ENCODE measurements at places on chromosomes 1 and 21. TPM values are rescaled to one million over a fixed set of nuclear protein-coding genes. Genes with fewer than 3 reads are reported as not detected.

GRCh38 chr1:56152635-56153034 is 426.7 kb downstream of the PLPP3 start:
- H3K4me3 ChIP-seq, result no peak overlapping the region
- no peak for DNase-seq
- no peaks in the 10 kb centered on the region for H3K4me1 ChIP-seq
- no peaks in the 10 kb centered on the region for H3K27me3 ChIP-seq
- no peaks in the 10 kb centered on the region for H3K36me3 ChIP-seq

DNA sequence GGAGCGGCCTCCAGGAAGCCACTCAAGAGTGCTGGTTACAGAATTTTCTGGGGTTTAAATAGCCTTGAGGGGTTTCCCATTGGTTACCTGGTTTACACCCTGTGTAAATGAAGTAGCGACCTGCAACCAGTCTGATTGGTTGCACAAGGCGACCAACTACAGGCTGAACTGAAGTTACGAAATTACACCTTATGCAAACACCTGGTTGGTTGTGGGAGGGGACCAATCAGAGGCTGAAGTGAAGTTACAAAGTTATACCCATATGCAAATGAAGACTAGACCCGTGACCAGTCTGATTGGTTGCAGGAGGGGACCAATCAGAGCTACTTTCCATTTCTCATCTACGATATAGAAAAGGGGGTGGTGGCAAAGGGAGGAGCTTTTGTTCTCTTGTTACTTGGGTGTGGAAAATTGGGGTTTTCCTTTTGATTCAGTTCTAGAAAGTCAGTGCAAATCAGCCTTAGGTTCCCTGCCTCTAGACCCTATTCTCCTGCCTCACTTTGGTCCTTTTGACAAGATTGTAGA is 22.2 kb upstream of the C1orf174 start:
- H3K27ac ChIP-seq, result no peak overlapping the region
- no peak for DNase-seq
- peaks cover 9% of the 10 kb centered on the region for H3K27me3 ChIP-seq
- H3K4me3 ChIP-seq, result no peak overlapping the region

DNA sequence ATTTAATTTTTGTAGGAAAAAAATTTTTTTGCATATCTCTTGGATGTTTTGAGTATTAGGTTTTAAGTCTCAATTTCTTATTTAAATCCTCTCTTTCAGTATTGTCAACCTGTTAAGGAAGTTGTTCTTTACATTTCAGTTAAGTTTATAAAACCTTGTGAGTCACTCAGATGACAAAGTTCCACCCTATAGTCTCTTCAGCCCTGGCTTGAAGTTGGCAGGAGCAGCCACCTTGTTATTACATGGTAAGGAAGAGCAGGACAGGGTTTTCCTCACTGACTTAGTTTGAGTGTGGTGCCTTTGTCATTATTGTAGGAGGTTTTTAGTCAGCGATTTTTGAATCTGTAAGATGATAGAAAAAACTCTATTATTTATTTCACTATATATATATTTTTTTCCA is 2143.9 kb downstream of the MRPL39 start:
- H3K4me3 ChIP-seq, result no peak overlapping the region
- H3K36me3 ChIP-seq, result no peaks in the 10 kb centered on the region
- DNase-seq, result no peak
- H3K27me3 ChIP-seq, result no peaks in the 10 kb centered on the region

GRCh38 chr1:180967558-180967957 is 54.9 kb downstream of the KIAA1614 start:
- H3K36me3 ChIP-seq, result peaks cover 57% of the 10 kb centered on the region
- DNase-seq, result no peak
- peaks cover 27% of the 10 kb centered on the region for H3K4me1 ChIP-seq
- H3K27me3 ChIP-seq, result no peaks in the 10 kb centered on the region

- no peak overlapping the region for H3K27ac ChIP-seq
- no peak for DNase-seq
- H3K4me3 ChIP-seq, result no peak overlapping the region
- no peaks in the 10 kb centered on the region for H3K36me3 ChIP-seq
Measured at GRCh38 chr1:93671099-93671621, 10.5 kb downstream of the BCAR3 start.

Gene FCRL2
- total RNA-seq, result 3.1 TPM

Gene SLC5A9
- total RNA-seq, result not detected

DNA sequence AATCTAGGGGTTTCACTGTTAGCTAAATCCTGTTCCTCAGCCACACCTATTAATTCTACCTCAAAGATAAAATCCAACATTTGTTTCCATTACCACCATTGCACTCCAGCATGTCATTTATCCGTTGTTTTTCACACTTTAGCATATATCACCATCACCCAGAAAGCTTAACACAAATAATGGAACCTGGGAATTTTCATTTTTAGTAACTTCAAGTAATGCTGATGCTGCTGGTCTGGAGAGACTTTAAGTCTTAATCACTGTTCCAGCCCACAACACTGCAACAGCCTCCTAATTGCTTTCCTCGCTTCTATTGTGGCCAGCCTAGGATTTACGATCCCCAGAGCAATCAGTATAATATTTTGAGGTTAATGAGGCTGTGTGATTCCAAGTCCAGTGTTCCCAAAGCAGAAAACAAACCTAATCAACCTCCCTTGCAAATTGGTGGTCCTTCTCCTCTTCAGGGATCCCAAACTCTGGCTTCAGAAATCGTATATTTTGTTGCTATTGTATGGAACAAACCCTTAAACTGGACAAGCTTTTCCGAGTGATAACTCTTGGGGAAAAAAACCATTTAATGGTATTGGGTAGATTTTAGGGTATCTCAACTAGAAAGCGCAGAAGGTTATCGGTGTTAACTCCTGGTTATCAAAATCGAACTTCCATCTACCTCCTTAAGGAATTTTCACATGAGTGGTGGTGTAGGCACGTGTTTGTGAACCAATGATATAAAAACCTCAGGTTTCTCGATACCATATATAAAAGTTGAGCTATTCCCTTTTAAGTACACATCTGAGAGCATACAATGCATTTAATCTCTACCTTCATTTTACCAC is 50.0 kb upstream of the BOLA1 start:
- peaks cover 12% of the 10 kb centered on the region for H3K36me3 ChIP-seq
- peak overlapping the region; percentile 96 for H3K27ac ChIP-seq
- H3K4me1 ChIP-seq, result peaks cover 47% of the 10 kb centered on the region
- H3K4me3 ChIP-seq, result peak overlapping the region; percentile 81
- no peaks in the 10 kb centered on the region for H3K27me3 ChIP-seq

- H3K4me3 ChIP-seq, result no peak overlapping the region
- no peaks in the 10 kb centered on the region for H3K4me1 ChIP-seq
- no peaks in the 10 kb centered on the region for H3K36me3 ChIP-seq
- H3K27ac ChIP-seq, result no peak overlapping the region
- no peak for DNase-seq
Measured at GRCh38 chr1:78176448-78176847, 130.7 kb downstream of the GIPC2 start.

Gene CHD5
- 0.10 TPM for total RNA-seq

- peak overlapping the region; percentile 96 for H3K4me3 ChIP-seq
- no peak for DNase-seq
- peaks cover 30% of the 10 kb centered on the region for H3K4me1 ChIP-seq
Measured at GRCh38 chr1:185045814-185046492, 595 bp downstream of the RNF2 start.

GRCh38 chr1:36511804-36512798 is 29.4 kb upstream of the CSF3R start:
- peaks cover 12% of the 10 kb centered on the region for H3K27me3 ChIP-seq
- H3K36me3 ChIP-seq, result no peaks in the 10 kb centered on the region
- no peak for DNase-seq
- H3K4me3 ChIP-seq, result no peak overlapping the region

Gene KRTAP19-3
- not detected for total RNA-seq

DNA sequence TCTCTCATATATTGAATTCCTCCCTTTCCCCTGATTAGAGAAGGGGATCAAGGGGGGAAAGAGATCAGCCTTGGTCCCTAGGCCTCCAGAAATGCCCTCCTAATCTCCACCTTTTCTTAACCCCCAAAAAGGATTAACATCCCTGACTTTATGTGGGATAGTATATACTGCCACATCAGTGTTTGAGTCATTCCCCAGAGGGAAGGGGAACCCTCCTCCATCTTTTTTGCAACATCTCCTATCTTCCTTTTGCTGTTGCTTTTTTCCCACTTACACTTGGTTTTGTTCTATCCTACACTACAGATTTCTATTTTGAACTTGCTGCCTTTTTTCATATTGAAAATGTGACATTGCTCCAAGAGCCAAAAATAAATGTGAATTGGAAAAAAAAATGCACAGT is 65.4 kb upstream of the PODN start:
- no peak for DNase-seq
- H3K27me3 ChIP-seq, result no peaks in the 10 kb centered on the region
- no peak overlapping the region for H3K27ac ChIP-seq
- no peaks in the 10 kb centered on the region for H3K4me1 ChIP-seq
- H3K4me3 ChIP-seq, result no peak overlapping the region

Measured in naive thymus-derived CD8-positive, alpha-beta T cell (primary cell).